Gastroesophageal sphincter (tissue), 4 donors: ENCODE measurements at places on chromosomes 11 and 22. TPM values are rescaled to one million over a fixed set of nuclear protein-coding genes. Genes with fewer than 3 reads are reported as not detected.

- ATAC-seq = no peak
Measured at GRCh38 chr22:28381429-28382167, 298.0 kb downstream of the TTC28 start.

- ATAC-seq = no peak
Measured at GRCh38 chr11:4154503-4154902, 59.9 kb downstream of the RRM1 start.

DNA sequence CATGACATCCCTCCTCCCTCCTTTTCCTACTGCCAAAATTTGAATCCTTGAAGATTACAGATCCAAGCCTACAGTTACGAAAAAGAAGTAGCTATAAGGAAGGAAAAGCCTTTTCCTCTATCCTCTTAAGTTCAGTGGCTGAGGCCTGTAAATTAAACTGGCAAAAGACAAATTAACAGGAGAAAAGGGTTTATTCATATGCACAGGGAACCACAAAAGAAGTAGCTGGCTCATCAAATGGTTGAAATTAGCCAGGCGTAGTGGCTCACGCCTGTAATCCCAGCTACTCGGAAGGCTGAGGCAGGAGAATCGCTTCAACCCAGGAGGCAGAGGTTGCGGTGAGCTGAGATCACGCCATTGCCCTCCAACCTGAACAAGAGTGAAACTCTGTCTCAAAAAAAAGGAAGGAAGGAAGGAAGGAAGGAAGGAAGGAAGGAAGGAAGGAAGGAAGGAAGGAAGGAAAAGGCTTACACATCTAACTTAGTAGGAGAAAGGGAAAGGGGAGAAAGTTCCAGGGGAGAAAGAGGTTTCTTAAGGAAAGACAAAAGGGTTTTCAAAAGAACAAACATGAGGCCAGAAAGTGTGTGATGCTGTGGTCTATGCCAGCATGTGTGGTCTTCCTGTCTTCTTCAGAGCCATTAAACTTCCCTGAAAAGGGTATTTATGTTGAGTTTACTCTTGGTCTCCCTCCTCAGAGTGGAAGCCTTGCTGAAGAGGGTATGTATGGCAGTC, 5.1 kb upstream of the SMPD1 start:
- ATAC-seq = no peak

Gene BACE1
- total RNA-seq = 23.8 TPM

Gene CCDC88B
- 8.9 TPM for total RNA-seq

Gene DDB1
- total RNA-seq = 159 TPM
